ENCODE measurements at places on chromosomes 6 and 20. TPM values are rescaled to one million over a fixed set of nuclear protein-coding genes. Genes with fewer than 3 reads are reported as not detected.
A peak's percentile ranks its signal among the peaks of the same experiment; 100 is the strongest.

KIAA1755 gene
- total RNA-seq: 39.1 TPM

STMN3 gene
- total RNA-seq: 22.1 TPM

OPN5 gene
- not detected for total RNA-seq

DNA sequence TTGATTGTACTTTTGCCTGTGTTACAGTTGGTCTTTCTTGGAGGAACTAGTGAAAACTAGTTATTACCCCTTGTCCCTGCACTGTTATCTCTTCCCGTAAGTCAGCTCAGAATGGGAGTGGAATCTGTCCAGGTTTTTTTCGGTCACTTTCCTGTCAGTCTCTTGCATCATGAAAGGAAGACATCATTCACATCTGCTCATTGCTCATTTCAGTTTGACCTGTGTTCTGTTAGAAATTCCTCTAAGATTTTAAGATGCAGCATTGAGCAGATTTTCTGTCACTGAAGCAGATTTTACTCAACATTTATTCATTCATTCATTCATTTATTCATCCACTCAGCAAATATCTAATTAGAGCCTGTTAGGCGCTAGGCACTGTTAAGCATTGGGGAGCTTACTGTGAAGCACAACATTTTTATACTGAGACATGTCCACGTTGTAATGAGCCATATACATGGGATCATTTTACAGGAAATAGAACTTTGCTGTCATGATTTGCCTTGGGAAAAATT, 33.1 kb upstream of the HINT3 start:
- DNase-seq: no peak

GRCh38 chr6:150813993-150814359, 51.5 kb upstream of the MTHFD1L start:
- no peak for DNase-seq

GRCh38 chr6:127690092-127690491, 113.1 kb downstream of the C6orf58 start:
- no peak for DNase-seq

- no peak for DNase-seq
These were observed 34.8 kb downstream of the HFE start for GRCh38 chr6:26122005-26122388.

DNA sequence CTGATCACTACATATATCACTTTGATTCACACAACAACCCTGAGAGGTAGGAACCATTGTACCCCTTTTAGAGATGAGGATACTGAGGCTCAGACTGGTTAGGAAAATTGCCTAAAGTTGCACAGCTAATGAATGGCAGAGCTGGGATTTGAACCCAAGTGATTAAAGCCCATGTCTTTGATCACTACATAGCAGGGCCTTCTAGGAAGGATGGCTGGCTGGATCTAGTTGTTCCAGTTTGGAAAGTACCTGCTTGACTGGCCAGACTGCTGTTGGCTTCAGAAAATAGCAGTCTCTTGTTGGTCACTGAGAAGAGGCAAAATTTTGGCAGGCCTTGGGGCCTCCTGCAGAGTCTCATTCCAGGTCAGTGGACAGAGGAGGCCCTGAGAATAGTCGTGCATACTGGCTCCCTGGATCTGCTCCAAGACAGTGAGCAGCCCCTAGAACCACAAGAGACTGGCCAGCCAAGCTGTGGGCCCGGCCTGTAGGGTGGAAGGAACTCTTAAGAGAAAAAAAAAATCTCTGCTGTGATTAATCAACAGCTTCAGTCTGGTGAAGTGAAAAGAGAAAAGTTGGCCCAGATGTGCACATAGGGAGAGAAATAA, 17.5 kb downstream of the PPARD start:
- DNase-seq: peak; percentile 83

Measured in sigmoid colon (tissue), 7 donors.